ENCODE measurements at places on chromosomes 1 and 21.

- no peak for DNase-seq
Observed at GRCh38 chr1:179178183-179178582, 51.3 kb downstream of the ABL2 start.

DNA sequence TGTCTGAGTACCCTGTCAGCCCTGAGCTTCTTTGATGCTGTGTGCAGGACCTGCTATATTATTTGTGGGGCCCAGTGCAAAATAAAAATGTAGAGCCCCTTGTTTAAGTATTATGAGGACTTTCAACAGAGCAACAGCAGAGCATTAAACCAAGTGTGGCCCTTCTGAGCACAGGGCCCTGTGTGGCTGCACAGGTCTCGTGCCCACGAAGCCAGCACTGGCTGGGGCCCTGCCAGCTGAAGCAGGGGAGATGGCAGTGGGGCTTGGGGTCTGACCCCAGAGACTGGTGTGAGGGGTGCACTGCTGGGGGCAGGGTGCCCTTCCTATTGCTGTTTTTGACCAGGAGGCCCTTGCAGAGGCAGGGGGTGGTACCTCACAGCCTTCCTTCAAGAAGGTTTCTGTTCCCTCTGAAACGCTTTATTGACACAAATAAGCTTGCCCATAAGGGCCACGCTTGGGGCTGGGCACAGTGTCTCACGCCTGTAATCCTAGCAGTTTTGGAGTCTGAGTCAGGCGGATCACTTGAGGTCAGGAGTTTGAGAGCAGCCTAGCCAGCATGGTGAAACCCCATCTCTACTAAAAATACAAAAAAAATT is 2.2 kb upstream of the SEMA4A start:
- no peak for DNase-seq

GRCh38 chr1:118021668-118022067 is 92.1 kb downstream of the WDR3 start:
- DNase-seq = no peak

GRCh38 chr1:174974711-174975119 is 25.0 kb upstream of the CACYBP start:
- no peak for DNase-seq

DNA sequence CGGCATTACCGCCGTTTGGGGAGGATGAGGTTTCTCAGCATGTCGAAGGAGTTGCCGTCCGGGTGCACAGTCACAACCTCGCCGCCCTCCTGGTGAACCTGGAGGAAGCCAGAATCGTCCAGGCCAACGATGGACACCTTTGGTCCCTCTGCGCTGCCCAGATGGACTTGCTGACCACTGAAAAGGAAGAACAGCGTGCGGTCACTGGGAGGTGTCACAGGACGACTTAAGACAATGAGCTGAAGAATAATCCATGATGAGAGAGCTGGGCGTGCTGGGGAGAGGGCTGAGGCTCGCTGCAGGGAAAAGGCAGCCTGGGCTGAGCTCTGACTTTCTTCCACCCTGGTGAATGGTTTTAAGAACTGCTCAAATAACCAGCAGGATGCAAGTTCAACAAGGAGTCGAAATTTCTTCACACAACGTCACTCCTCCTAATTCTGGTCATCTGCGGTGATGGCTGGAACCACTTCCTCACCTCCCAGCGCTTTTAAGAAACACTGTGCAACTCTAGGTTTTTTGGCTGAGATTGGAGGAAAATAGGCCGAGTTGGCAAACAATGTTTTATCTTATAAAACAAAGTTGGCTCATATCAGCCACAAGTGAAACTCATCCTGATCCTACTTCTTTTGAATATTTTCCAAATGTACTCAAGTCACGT is 55.5 kb downstream of the SIM2 start:
- DNase-seq = no peak

All from hematopoietic multipotent progenitor cell treated with erythropoietin and hydrocortisone succinate and interleukin-3 and kit ligand, for 15 days (in vitro differentiated cells).